Stimulated activated CD8-positive, alpha-beta memory T cell treated with anti-CD3 and anti-CD28 coated beads, Interleukin-7, amount 100 ng/mL, for 1 hour (primary cell): ENCODE measurements at places on chromosomes 3 and 15.

- DNase-seq: no peak
Measured at GRCh38 chr3:42961633-42962032, 17.5 kb upstream of the GASK1A start.

- no peak for DNase-seq
Measured at GRCh38 chr15:74384566-74384880, 17.1 kb upstream of the CYP11A1 start.

DNA sequence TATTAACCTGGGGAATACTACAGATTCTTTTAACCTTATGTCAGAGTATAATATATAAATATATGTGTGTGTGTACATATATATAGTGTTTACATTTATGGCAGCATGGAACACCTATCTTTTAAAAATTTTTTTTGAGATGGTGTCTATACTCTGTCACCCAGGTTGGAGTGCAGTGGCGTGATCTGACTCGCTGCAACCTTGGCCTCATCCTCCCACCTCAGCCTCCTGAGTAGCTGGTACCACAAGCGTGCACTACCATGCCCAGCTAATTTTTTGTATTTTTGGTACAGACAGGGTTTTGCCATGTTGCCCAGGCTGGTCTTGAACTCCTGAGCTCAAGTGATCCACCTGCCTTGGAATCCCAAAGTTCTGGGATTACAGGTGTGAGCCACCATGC is 18.5 kb upstream of the ERICH6 start:
- no peak for DNase-seq

GRCh38 chr15:90322538-90322937 is 29.5 kb upstream of the ZNF774 start:
- no peak for DNase-seq

DNA sequence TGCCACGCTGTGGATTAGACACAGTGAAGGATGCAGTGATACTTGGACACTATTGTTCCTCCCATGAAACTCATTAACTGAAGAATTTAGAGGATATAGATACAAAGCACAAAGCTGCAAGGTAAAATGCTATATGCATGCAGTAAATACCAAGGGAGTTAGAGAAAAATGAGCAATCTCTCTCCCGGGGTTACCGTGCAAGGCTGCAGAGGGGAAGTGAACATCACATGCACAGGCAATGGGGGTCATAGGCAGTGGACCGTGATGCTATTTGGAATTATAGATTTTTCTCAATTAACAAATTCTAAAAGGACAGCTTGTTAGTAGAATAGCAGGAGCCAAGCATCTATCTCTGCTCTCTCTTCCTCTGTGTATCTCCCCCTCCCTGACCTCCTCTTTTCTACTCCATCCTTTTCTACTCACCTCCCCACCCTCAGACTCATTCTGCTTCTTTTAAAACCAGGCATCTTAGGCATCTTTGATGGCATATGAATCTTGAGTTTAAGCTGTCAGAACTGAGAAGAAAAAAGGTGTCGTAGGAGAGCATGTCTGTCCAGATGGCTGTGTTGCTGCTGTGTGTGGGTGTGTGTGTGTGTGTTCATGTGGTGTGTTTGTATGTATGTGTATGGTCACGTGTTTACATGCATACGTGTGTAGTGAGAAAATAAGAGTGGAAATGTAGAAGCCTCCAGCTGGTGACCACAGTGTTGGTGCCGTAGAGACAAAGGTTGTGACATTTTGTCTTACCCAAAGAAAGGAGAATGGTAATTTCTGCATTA is 339.0 kb downstream of the EPHB1 start:
- no peak for DNase-seq

DNA sequence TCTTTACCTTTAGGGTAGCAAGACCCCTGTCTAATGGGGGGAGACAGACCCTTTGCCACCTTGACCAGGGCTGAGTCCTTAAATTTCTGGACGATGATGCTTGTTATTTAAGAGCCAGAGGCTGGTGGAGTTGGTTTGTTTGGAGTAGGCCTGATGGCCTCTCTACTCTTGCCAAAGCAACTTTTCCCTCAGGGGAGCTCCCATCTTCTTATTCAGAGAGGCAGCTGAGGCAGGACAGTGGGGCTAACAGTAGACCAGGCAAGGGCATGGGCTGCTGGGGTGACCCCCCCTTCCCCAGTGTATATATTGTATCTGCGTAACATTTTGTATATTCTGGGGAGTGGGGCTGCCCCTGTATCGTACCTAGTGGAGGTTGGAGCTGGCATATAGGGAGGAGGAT is 10.3 kb downstream of the RPS17 start:
- DNase-seq: no peak

- no peak for DNase-seq
Measured at GRCh38 chr15:67068710-67069400, 3.5 kb downstream of the SMAD3 start.
